ENCODE measurements at places on chromosomes 7 and 10. TPM values are rescaled to one million over a fixed set of nuclear protein-coding genes. Genes with fewer than 3 reads are reported as not detected.

DNA sequence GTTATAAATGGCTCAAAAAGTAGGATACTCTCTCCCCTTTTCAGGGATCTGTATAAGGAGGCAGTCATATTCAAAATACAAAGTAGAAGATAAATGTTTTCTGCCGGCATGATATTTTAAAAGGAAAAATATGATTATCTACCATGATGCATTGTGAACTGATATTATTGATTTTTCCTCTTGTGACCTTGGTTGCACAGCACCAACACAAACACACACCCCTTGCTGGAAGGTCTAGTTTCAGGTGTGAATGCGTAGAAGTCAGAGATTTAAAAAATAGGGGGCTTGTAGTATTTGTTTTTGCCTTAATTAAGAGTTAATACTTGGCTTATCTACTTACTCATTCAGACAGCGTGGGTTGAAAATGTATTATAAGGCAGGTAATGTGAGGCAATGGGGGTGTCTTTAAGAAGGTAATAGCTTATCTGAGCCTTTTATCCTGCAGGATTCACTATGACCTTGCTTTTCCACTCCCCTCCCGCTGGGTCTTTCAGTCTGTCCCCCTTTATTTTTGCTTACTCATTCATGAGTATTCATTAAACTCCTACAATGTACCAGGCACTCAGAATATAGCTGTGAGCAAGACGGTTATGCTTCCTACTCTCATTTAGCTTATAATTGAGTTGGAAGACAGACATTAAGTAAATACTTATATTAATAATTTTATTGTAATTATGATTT is 390.6 kb downstream of the SDK1 start:
- no peak for DNase-seq

DNA sequence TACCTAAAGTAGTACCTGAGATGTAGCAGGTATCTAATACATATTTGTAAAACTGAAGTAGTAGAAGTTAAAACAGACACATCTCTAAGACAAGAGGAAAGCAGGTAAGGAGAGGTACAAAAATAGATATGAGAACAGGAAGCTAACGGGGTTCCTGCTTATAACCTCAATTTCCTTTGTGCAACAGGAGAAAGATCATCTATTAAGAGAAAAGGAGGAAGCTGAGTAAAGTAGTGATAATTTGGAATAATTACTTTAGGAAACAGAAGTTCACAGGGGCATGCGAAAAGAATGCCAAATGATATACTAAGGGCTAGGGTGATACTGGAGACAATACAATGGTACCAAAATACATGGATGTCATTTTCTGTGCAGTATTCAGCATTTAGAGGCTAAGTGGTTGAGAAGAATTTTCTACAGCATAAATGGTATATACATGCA is 108.7 kb downstream of the NRBF2 start:
- no peak for DNase-seq

- no peak for DNase-seq
Measured at GRCh38 chr7:155456738-155457543, 988 bp upstream of the EN2 start.

DNA sequence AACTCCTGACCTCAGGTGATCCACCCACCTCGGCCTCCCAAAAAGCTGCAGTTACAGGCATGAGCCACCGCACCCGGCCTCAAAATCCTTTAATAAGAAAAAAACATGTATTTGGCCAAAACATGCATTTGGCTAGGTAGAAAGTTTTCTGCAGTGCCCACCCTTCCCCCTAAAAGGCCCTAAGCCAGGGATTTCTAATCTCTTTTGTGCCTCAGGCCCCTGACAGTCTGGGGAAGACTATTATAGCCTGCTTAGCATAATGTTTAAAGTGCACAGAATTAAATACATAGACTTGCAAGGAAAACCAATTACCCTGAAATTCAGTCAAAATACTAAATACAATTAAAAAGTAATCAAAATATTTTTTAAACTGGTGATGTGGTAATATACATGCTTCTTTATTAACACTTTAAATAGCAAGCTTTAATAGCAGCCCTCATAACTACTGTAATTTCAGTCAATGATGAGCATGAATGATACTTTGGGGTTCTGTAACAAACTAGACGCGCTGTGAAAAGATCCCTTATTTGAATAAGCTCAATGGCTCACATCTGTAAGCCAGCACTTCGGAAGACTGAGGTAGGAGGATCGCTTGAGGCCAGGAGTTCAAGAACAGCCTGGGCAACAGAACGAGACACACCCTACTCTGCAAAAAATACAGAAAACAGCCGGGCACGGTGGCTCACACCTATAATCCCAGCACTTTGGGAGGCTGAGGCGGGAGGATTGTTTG is 29.9 kb downstream of the SPDYE6 start:
- no peak for DNase-seq

DNA sequence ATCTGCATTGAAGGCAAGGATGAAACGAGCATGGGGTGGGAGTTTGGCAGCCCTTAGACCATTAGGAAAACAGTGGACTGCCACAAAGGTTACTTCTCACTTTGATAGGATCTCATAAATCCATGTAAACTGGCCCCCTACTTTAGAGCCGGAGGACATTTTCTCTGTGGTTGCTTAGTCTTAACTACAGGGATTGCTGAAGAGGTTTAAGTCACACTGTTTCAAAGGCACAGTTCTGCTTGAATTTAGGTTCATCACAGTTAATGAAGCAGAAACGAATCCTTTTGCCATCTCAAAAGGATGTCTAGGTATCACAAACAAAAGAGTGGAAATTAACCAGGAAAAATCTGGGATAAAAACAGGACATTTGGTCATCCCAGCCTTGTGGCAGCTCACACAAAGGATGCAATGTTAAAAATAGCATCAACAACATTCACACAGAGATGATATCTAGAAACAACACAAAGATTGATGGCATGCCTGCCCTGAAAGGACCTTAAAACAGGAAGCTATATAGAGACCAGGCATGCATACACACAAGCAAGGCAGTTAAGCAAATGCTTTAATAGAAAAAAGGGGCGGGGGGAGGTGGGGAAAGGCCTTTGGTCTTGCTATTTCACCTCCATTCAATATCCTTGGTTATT is 74.0 kb downstream of the DOCK4 start:
- DNase-seq, result no peak

GRCh38 chr7:54252256-54253035 is 289.7 kb upstream of the VSTM2A start:
- no peak for DNase-seq

GRCh38 chr7:81004098-81004497 is 85.2 kb upstream of the SEMA3C start:
- DNase-seq, result no peak

DNA sequence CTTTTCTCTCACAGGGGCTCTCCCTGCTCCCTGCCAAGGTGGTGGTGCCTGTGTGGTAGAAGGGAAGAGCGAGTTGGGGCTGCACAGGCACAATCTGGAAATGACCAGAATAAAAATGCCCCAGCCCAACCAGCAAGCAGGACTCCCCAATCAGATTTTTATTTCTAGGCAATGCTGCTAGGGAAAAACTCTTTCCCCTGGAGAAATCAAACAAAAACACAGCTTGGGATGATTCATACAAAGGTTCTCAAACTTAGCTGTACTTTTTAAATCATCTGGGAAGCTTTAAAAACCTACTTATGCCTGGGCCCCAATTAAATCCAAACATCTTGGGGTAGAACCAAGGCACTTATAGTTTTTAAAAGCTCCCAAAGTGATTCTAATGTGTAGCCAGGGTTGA is 243.2 kb downstream of the HTR7 start:
- no peak for DNase-seq

DNA sequence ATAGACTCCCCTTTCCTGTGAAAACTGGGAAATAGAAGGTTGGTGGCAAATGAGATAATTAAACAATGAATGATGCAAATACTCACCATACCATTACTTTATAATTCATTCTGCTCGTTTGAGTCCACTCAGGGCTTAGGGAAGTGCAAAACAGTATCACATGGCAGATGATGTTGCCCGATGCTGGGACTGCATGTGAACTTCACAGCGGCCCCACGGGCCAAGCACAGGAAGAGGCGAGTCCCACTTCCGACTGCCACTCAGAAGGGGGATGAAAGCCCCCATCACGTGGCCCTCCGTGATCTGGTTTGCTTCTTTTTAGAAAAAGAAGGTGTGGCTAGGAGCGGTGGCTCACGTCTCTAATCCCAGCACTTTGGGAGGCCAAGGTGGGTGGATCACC is 71.5 kb downstream of the PRPF18 start:
- DNase-seq, result no peak

GRCh38 chr7:141534757-141535737 is 16.2 kb upstream of the AGK start:
- DNase-seq, result no peak

DNA sequence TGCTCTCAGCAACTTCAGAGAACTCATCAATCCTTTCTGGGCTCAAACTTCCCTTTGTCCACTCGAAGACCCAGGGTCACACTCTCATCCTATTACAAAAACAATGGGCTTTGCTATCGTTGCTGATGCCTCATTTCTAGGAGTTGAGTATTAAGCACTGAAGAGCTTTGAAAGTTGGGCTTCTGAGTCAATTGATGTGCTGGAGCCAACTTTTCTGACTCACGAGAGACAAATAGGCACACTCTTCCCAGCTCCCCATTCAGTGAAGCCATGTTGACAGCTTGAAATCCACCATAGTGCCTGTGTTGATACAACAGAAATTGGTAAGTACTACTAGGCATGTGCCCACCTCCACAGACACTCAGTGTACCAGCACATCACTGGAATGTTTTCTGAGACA is 97.5 kb upstream of the PRSS58 start:
- no peak for DNase-seq

- DNase-seq, result no peak
Measured at GRCh38 chr7:69696054-69696591, 97.8 kb downstream of the AUTS2 start.

DNA sequence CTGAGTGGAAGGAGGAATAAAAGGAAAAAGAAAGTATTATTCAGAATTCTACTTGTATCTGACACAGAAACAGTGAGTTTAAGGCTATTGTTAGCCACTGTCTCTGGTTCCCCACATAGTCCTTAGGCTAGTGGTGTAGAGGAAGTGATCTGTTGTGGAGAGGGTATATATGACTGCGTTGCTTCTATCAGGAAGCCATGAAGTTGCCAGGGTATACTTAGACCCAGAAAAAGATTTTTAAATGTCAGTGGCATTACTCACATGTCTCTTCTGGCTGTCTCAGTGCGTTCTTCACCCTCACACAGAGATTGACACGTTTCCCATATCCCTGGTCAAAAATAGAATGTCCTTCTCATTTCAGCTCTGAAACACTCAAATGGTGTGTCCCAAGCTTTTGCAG is 72.7 kb downstream of the SEM1 start:
- DNase-seq, result no peak

DNA sequence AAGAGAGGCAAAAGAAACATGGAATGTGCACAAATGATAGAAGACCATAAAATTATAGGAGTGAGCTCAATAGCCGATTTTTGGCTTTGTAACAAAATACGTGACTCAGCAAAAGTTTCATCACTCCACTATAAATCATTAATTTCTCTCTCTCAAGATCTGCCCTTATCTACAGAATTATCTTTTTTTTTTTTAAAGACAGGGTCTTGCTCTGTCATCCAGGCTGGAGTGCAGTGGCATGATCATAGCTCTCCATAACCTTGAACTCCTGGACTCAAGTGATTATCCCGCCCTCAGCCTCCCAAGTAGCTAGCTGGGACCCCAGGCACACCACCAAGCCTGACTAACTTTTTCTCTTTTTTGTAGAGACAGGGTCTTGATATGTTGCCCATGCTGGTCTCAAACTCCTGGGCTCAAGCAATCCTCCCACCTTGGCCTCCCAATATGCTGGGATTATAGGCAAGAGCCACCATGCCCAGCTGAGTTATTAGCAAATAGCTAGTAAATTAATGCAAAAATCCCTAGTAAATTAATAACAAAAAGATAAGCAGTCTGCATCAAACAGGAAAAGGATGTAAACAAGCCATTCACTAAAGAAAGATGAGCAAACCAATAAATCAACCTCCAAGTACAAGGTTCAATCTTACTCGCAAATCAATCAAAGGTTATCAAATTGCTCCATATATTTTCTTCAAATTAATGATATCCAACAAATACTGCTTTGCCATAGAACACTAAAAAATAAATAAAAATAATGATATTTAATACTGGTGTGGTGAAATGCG is 450.7 kb downstream of the PARD3 start:
- DNase-seq, result no peak

- no peak for DNase-seq
Measured at GRCh38 chr10:27719052-27719451, 26.6 kb downstream of the MKX start.

The C7orf25 gene
- 9.7 TPM for total RNA-seq

The EBLN1 gene
- not detected for total RNA-seq

The EIF5AL1 gene
- 0.17 TPM for total RNA-seq

The NYAP1 gene
- total RNA-seq, result 0.95 TPM

The MOGAT3 gene
- total RNA-seq, result not detected

The ADAM12 gene
- total RNA-seq, result 166 TPM
